ENCODE measurements at places on chromosomes 1 and 21.

DNA sequence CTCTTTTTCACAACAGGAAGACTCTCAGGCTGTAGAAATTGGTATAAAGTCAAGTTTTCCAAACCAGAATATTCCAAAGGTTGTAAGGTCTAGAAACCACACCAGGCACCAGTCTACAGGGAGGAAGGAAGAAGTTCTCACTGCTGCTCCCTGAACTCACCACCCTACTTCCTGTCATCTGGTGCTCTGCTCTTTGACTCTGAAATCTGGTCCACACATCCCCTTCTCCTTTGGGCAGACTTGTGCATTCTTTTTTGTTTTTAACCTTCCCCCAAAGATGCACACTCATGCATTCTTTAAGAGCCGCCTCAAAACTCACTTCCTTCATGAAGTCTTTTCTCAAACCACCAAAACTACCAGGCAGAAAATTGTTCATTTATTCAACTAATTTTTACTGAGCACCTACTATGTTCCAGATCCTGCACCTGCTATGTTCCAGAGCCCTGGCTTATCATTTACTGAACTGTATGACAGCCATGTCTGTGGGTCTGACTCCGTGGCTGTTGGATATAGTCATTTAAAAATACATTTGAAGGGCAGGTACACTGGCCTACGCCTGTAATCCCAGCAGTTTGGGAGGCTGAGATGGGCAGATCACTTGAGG is 30.1 kb upstream of the EPS15 start:
- DNase-seq = no peak

- no peak for DNase-seq
Measured at GRCh38 chr1:201772178-201772577, 56.8 kb upstream of the IPO9 start.

DNA sequence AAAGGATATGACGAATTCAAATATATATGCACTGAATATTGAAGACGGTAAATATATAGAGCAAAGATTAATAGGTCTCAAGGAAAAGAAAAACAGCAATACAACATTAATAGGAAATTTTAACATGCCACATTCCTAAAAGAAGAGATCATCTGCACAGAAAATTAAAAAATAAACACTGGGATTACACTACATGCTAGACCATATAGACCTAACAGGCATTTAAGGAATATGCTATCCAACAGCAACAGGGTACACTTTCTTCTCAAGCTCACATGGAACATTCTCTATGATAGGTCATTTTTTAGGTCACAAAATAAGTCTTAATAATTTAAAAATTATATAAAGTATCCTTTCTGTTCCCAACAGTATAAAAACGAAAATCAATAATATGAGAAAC is 1038.3 kb downstream of the KCNT2 start:
- DNase-seq = no peak

DNA sequence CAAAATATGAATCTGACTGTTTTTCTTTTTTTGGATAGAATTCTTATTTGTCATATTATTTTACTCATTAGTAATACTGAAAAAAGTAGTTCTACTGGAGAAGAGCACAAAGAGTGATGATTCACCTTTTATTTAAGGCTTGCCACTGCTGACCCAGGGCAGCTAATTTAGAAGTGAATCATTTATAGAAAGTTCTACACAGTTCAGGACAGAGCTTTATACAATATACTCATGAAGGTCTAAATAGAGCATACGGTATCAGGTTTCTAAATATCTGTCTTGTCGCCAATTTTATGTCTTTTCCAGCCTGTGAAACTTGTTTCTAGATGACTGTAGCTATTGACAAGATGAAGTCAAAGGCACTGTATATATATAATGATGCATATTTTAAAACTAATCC is 25.0 kb downstream of the GIPC2 start:
- no peak for DNase-seq

DNA sequence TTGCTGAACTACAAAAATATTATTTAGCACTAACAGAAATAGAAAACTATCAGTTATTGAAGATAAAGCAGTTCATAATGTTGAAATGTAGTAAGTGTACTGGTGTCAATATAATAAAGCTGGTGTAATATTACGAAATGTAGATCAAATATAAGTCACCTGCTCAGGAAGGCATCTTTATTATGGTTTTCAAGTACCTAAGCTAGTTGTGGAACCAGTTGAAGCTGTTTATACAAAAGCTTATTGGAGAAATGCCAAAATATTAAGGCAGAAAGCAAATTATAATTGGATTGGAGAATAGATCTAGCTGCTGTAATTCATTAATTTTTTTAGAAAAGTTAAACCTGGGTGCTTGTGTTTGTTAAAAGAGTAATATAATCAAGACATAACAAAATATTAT is 6.2 kb upstream of the MARK1 start:
- DNase-seq = no peak

GRCh38 chr1:118188411-118188810 is 3.4 kb upstream of the SPAG17 start:
- DNase-seq = no peak

- no peak for DNase-seq
Measured at GRCh38 chr21:38206646-38207045, 50.1 kb upstream of the KCNJ15 start.

DNA sequence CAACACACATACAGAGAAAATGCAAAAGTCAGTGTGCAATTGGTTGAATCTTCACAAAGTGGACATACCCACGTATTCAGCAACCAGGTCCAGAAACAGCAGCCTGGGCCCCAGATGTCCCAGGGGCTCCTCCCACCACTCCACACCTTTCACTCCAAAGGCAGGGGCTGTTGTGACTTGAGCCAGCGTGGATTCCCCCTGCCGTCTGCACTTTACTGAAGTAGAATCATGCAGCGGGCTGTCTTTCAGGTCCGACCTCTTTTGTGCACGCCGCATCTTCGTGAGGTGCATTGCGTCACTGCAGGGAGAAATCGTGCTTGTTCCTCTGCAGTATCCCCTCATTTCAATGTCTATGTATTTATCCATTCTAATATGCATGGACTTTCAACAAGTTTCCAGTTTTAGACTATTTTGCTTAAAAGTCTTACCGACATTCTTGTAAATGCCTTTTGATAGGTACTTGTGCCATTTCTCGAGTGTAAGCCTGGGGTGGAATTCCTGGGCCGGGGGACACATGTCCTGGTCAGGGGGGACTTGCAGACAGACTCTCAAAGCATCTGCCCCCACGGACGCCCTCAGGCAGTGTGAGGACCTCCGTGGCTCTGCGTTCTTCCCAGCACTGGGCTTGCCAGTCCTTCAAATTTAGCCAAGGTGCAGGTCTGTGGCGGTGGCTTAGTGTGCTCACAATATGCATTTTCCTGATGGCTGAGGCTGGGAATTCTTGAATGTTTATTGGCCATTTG is 29.3 kb upstream of the ACTRT2 start:
- DNase-seq = no peak

DNA sequence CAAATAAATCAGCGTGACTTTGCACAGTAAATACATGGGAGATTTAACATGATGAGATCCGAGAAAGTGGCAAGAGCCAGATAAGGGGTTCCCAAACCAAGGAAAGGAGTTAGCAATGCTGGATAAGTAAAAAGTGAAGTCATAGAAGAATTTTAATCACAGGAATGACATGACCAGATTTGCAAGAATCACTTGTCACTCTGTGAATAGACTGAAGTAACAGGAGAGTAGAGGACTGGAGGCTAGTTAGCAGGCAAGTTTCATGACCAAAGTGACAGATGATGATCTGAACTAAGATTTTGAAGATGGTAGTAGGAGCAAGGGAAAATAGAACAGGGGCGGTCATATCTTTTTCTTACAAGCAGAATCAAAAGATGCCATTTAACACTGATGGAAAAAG is 8.4 kb downstream of the CFH start:
- no peak for DNase-seq

- no peak for DNase-seq
Measured at GRCh38 chr1:46642115-46642680, 25.6 kb upstream of the MOB3C start.

DNA sequence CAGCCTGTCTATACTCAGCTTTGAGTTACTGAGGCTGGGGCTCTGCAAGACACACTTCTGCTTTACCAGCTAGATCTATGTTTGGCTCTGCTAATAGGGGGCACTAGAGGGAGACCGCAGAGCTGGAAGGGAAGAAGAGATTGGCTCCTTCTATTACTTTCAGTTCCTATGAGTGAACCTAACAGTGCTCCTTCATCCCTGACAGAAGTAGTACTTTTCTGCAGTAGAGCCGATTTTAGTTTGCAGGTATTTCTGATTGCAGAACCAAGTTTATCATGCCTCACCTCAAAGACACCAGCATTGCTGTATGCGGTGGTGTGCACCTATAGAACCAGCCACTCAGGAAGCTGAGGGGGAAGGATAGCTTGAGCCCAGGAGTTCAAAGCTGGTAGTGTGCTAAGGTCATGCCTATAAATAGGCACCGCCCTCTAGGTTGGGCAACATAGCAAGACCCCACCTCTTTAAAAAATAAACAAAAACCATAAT is 5.7 kb upstream of the ZDHHC18 start:
- no peak for DNase-seq

DNA sequence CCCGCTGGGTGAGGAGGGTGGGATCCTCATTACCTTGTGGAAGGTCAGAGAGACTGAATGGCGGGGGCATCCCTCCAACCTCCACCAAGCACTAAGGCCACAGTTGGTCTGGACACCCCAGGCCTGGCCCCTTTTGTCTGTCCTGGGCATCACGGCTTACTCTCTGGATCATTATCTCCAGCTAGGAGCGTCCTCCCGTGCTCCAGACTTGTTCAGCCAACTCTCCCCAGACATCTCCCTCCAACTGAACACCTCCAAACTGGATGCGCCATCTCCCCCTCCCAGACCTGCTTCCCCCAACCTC is 7.3 kb upstream of the GJB5 start:
- no peak for DNase-seq

DNA sequence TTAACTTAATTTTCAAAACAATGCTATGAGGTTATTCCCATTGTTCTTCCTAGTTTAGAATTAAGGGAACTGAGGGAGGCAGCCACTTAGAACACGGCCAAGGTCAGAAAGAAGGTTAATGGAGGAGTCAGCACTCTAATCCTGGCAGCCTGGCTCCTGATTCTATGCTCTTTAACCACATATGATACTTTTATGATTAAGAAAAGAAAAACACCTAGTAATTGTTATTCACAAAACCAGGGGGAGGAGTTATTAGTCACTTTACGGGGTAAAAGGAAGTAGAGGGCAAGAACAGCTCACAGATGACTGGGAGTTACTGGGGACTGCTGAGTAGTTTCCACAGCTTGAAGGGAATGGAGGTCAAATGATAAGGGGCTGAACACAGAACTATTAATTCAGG is 38.6 kb downstream of the GADD45A start:
- DNase-seq = no peak

GRCh38 chr1:18328803-18329202 is 151.9 kb upstream of the KLHDC7A start:
- no peak for DNase-seq

GRCh38 chr21:32099812-32100416 is 178.9 kb downstream of the MIS18A start:
- no peak for DNase-seq
